HCT116 (cell line): ENCODE measurements at places on chromosomes 13 and 19. TPM values are rescaled to one million over a fixed set of nuclear protein-coding genes. Genes with fewer than 3 reads are reported as not detected.

Gene SLC1A6
- not detected for total RNA-seq

Gene ZNF497
- 5.1 TPM for total RNA-seq

GRCh38 chr13:59392328-59392727 is 771.4 kb downstream of the DIAPH3 start:
- DNase-seq, result no peak

GRCh38 chr13:28043224-28043623 is 54.7 kb upstream of the URAD start:
- DNase-seq, result no peak

GRCh38 chr13:98517576-98518310 is 59.2 kb downstream of the STK24 start:
- DNase-seq, result no peak
